ENCODE measurements at places on chromosomes 13 and 19.

DNA sequence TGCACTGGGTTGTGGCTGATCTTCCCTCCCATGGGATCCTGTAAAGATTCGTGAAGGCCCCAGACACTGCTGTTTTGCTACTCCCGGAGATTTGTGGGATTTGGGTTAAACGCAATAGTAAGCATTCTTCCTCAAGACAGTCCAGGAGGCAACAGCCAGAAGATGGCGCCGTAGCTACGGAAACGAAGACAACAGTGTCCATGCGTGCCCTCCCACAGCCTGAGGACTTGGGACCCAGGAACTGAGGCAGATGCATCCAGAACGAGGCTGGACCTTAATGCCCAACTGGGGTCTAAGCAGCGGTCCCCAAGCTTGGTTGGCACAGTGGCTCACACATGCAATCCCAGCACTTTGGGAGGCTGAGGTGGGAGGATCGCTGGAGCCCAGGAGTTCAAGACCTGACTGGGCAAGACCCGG is 57.6 kb upstream of the ZNF507 start:
- DNase-seq: no peak

DNA sequence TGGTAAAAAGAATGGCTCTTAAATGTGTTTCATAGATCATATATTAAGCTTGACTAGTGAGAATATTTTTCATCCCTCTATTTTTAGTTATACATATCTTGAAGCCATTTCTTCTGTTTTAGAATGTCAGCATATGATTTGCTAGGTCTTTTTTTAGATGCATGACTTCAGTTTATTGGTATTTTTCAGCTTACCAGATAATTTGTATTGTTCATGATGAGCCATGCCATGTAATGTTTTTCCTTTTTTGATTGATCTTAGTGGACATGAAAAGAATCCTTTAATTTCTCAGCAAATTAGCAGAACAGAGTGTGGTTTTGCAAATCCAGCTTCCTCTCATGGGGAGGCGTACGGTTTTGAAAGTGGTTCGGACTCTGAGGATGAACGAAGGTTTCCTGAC is 168.5 kb downstream of the LMO7 start:
- DNase-seq: no peak

DNA sequence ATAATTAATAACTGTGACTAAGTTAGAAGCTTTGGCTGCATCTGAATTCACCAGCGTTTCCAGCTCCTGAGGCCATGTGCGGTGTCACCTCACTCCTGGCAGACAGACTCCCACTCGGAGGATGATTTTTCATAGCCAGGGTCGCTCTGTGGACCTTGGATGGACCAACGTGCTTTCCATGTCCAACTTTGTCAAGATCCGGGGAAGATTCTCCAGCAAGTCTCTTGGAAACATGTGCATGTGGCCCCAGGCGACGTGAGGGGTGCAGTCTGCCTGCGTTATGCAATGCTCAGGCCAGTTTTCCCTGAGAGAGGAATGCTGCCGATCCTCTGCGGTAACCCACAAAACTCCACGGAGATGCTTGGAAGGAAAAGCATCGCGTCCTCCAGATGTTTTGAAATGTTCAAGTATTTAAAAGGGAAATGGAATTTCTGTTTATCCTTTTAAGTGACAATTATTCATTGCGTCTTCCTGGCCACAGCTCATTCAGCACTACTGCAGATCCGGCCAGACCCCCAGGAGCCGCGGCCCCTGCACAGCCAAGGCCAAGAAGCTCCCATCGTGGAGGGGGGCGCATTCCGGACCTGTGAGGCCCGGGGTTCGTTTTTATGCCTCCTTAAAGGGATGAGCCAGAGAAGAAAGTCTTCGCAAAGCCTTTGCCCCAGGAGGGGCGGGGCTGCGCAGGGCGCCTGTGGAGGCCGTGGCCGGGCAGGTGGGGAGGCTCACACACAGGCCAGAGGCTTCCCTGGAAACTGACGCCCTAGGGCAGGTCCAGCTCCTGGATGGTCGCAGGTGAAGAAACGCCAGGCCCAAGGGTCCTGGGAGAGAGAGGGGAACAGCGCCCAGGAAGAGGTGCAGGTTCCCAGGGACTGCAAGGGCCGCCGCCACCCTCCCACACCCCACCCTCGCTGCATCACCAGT is 46.0 kb downstream of the C13orf46 start:
- no peak for DNase-seq

DNA sequence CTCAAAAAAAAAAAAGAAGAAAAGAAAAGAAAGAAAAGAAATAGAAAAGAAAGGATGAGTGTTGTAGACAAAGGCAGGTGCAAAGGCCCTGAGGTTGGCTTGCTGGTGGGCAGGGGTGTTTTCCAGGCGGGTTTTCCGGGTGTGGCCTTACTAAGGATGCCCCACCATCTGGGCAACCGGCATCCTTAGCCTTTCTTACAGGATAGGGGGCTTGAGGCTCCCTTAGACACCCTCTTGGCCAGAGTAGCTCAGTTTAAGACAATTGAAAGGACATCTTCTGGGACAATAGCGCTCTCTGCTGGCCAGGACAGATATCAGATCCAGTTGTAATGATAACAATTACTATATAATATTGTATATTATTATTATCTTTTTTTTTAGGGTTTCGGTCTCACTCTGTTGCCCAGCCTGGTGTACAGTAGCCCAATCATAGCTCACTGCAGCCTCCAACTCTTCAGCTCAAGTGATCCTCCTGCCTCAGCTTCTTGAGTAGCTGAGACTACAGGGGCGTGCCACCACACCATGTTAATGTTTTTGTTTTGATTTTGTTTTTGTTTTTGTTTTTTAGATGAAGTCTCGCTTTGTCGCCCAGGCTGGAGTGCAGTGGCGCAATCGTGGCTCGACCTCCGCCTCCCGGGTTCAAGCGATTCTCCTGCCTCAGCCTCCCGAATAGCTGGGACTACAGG is 1.4 kb upstream of the QTRT1 start:
- DNase-seq: peak; percentile 65

DNA sequence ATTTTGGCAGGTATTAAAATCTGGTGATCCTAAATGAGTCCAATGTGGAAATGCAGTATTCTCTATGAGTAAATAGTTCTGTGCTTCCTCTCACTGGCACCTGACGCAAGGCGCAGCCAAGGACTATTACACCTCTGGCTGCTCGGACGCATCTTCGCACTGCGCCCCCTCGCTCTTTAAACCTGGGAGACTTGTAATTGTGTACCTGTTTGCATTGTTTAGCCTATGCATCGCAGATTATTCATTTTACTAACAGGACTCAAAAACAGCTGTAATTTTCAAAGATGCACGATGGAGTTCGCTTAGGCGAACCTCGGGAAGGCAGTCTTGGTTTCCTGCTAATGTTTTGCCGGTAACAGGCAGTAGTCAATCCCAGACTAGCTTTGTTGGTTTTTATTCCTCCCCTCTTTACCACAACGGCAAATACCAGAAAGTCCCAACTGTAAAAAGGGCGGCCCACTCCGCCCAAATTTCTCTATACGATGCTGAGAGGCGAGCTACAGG is 113.2 kb downstream of the KCNRG start:
- DNase-seq: no peak

- DNase-seq: peak; percentile 35
These were observed 18.5 kb downstream of the PTPRS start for GRCh38 chr19:5321851-5322681.

DNA sequence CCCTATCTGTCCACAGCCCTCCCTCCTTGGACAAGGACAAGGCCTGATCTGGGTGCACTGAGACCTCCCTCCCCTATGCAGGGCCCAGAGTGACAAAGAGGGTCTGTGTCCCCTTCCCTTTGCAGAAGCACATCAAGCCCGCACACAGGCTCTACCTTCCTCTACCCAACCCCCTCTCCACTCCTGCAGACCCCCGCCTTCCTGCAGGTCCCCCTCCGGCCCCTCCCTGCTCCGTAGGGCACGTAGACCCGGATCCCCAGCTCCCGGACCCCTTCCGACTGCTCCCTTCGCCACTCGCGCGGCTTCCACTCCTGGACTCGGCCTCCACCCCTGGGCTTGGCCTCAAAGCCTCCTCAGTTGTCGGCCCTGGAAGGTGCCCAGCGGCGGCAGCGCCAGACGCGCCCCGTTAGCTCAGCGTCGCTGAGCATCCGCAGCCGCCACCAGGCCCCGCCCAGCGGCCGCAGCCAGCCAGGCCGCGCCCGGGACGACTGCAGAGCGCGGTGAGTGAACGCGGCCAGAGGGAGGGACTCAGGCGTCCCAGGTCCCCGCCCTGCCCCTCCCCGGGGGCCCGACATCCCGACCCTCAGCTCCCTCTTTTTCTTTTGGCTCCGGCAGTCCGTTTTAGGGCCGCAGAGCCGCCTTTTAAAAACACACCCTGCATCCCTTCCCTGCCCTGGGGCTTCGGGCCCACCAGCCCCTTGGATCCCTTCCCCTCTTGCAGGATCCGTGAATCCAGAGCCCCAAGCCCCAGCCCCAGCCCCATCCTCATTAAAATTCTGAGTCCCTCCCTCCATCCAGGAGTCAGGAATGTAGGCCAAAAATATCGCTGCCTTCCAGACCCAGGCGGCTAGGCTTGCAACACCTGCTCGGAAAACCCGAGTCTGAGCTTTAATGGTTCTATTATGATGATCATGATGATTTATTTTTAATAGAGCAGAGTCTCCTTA is 1.5 kb upstream of the MYADM start:
- DNase-seq: peak; percentile 62

GRCh38 chr13:93876236-93876635 is 603.2 kb downstream of the DCT start:
- no peak for DNase-seq

GRCh38 chr19:32976223-32976805 is 4.3 kb downstream of the FAAP24 start:
- peak; percentile 63 for DNase-seq

GRCh38 chr13:21670006-21670882 is 629 bp upstream of the FGF9 start:
- DNase-seq: peak; percentile 61

DNA sequence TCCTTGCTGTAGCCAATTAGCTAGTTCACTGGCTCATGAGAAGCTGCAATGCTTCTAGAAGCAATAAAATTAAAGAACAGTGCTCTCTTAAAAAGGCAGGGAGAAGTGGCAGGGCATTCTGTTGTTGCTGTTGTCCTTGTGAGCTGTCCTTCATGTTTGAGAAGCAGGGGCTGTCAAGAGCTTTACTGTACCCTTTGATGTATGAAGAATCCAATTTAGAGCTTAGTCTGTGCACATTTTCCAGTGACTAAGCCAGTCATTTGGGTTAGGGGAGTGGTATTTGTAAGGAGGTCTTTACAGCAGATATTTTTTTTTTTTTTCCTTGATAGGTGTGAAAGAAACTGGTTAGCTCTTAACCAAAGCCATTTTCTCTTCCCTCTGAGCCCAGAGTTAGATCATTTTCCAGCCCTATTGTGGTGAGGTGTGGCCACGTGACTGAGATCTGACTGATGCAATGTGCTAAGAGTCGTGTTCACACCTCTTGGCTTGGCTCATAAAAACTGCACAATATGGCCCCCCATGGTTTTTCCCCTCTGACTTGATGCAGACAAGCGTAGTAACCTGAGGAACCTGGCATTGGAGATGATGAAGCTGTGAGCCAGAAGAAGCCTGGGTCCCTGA is 309.6 kb upstream of the TMTC4 start:
- no peak for DNase-seq

DNA sequence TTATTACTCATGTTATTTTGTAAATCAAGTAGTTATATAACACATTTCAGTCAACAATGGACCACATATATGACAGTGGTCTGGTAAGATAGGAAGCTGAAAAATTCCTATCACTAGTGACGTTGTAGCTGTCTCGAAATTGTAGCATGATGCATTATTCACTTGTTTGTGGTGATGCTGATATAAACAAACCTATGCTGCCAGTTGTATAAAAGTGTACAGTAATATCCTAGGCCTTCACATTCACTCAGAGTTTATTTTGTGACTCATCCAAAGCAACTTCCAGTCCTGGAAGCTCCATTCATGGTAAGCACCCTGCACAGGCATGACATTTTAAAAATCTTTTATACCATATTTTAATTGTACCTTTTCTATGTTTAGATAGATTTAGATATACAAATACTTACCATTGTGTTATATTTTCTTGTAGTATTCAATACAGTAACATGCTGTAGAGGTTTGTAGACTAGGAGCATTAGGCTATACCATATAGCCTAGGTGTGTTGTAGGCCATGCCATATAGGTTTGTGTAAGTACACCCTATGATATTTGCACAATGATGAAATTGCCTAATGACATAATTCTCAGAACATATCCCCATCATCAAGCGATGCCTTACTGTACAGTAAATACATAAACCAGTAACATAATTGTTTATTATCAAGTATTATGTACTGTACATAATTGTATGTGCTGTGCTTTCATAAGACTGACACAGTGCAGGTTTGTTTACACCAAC is 49.3 kb downstream of the IFT88 start:
- DNase-seq: no peak

GRCh38 chr13:39349391-39349960 is 253.5 kb downstream of the LHFPL6 start:
- no peak for DNase-seq

GRCh38 chr19:35986664-35987570 is 8.1 kb upstream of the SDHAF1 start:
- DNase-seq: no peak

DNA sequence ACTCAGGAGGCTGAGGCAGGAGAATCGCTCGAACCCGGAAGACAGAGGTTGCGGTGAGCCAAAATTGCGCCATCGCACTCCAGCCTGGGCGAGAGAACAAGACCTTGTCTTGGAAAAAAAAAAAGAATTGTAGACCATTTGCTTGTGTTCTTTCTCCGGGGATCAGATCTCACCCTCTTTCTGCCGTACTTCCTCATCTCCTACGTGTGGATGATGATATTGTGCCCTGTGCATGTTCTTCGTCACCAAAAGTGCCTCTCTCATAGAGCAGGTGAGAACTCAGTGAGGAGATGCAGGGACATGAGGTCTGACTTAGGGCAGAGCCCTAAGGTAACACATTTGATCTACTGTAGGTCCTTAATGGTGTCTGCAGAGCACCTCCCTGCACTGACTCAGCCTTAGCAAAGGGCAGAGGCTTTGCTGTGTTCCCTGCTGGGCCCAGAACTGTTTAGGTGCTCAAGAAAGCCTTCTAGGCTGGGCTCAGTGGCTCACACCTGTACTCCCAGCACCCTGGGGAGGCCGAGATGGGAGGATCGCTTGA is 1.3 kb downstream of the APOC2 start:
- no peak for DNase-seq

GRCh38 chr13:87498681-87499080 is 172.5 kb upstream of the SLITRK5 start:
- no peak for DNase-seq

DNA sequence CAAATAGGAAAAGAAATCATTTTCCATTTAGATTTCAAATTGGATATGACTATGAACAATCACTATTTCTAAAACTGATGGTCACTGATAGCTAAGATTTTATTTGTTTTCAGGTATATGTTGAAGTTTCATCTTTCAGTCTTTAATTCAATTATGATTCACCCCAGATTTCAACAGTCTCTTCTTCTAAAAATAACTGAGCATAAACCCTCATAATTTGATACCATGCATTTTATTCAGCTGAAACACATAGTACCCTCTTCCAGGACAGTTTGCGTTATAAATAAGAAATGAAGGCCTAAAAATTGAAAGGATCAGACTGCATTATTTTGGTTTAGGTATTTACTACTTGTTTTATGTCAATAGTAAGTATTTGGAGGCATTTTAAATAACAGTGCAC is 428.5 kb upstream of the NBEA start:
- no peak for DNase-seq
